ENCODE measurements at places on chromosomes 12 and 14.

DNA sequence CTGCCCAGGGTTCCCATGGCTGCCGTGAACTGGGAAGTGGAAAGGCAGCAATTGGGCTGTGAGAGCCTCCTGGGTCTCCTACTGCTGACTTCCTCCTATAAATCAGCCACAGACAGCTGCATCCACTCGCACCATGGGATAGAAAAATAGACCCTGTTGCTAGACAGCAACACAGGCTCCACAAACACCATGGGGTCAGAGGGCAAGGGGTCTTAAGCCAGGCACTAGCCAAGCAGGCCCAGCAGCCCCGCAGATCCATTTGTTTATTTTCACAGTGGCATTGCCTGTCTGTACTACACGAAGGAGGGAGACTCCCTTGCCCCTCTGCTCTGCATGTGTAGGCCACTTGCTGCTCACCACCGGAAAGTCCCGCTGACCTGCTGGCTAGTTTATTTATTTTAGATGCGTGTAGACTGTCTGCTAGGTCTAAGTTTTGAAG is 139.8 kb downstream of the DACT1 start:
- no peaks in the 10 kb centered on the region for H3K4me1 ChIP-seq
- no peaks in the 10 kb centered on the region for H3K27me3 ChIP-seq
- H3K36me3 ChIP-seq, result no peaks in the 10 kb centered on the region
- no peak overlapping the region for H3K4me3 ChIP-seq
- no peak overlapping the region for H3K27ac ChIP-seq

GRCh38 chr14:34224221-34224620 is 237.8 kb downstream of the SPTSSA start:
- H3K36me3 ChIP-seq, result no peaks in the 10 kb centered on the region
- no peak overlapping the region for H3K27ac ChIP-seq
- peaks cover 25% of the 10 kb centered on the region for H3K4me1 ChIP-seq
- peaks cover 21% of the 10 kb centered on the region for H3K27me3 ChIP-seq
- H3K4me3 ChIP-seq, result no peak overlapping the region
- DNase-seq, result no peak

GRCh38 chr14:85907536-85907935 is 377.6 kb downstream of the FLRT2 start:
- H3K36me3 ChIP-seq, result no peaks in the 10 kb centered on the region
- H3K4me3 ChIP-seq, result no peak overlapping the region
- DNase-seq, result no peak
- H3K27ac ChIP-seq, result no peak overlapping the region
- no peaks in the 10 kb centered on the region for H3K27me3 ChIP-seq
- no peaks in the 10 kb centered on the region for H3K4me1 ChIP-seq

DNA sequence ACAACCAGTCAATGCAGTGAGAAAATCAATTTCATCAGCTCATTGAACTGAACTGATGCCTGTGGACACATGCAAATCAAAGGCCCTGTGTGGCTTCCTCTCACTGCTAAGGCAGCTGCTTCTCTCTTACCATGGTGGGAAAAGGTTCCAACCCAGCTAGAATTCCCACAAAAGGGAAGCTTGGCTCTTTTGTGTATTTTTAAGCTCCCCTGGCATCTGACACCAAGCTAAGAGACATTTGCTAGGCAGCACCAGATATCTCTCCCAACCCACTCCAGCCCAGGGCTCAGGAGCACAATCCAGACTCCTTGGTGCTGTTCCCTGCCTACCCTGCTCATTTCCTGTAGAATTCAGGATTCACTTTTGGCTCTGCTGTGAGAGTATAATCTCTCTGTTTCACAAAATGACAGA is 129.6 kb downstream of the GXYLT1 start:
- H3K4me3 ChIP-seq, result no peak overlapping the region
- no peak overlapping the region for H3K27ac ChIP-seq
- no peaks in the 10 kb centered on the region for H3K36me3 ChIP-seq
- H3K27me3 ChIP-seq, result peaks cover 10% of the 10 kb centered on the region

GRCh38 chr14:63840981-63841380 is 11.8 kb upstream of the SYNE2 start:
- peaks cover 7% of the 10 kb centered on the region for H3K4me1 ChIP-seq
- H3K4me3 ChIP-seq, result no peak overlapping the region
- no peaks in the 10 kb centered on the region for H3K36me3 ChIP-seq
- peak; percentile 18 for DNase-seq
- no peak overlapping the region for H3K27ac ChIP-seq

DNA sequence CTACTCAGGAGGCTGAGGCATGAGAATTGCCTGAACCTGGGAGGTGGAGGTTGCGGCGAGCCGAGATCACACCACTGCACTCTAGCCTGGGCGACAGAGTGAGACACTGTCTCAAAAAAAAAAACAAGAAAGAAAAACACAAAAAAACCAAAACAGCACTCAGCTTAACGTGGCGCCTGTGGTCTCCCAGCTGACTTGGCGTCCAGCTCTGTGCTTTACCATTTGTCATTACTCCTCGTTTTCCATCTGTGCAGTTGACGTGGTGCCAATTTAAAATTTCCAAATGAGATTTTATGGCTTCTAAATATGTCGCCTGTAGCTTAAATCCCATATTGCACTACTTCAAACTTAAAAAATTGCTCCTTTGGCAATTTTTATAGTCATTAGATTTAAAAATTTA is 2.0 kb downstream of the MGP start:
- H3K4me3 ChIP-seq, result no peak overlapping the region
- H3K27me3 ChIP-seq, result peaks cover 19% of the 10 kb centered on the region
- no peak overlapping the region for H3K27ac ChIP-seq
- peaks cover 23% of the 10 kb centered on the region for H3K4me1 ChIP-seq
- H3K36me3 ChIP-seq, result no peaks in the 10 kb centered on the region
- no peak for DNase-seq

- no peaks in the 10 kb centered on the region for H3K27me3 ChIP-seq
- no peak for DNase-seq
- H3K4me1 ChIP-seq, result no peaks in the 10 kb centered on the region
- no peak overlapping the region for H3K4me3 ChIP-seq
These were observed 228.5 kb downstream of the ATP23 start for GRCh38 chr12:58169826-58170225.

DNA sequence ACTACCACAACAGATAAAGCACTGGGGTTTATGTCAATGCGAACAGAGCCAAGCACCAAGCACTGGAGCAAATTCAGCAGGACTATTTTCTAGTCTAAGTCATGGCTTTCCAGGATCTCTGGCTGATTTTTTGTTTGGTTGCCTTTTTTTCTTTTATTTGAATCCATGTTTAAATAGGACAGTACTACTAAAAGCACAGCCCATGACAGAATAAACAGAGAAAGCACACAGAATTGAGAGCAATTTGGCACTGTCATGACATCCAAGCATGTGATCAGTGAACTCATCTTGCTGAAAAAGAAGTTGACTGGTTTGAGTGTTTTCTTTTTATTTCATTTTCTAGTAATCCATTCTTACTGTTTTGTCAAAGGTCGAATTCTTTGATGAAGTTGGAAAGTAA is 23.1 kb upstream of the RERG start:
- no peaks in the 10 kb centered on the region for H3K36me3 ChIP-seq
- no peaks in the 10 kb centered on the region for H3K4me1 ChIP-seq
- peaks cover 18% of the 10 kb centered on the region for H3K27me3 ChIP-seq
- H3K4me3 ChIP-seq, result no peak overlapping the region
- no peak overlapping the region for H3K27ac ChIP-seq
- no peak for DNase-seq

DNA sequence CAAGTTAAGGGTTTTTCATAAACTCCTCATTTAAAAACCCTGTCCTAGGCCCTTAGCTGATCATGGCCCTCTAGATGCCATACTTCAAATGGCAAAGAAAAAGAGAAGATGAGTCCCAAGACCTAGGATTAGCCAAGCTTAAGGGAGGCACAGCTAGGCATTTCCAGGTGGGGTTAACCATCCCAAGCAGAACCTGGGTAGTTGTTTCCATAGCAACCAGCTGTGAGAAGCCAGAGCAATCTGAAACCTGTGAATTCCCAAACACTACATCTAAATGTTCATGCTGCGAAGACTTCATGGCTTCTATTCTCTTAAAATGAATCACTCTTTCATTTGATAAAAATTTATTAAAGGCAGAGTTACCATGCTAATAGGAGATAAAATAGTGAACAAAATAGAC is 372.9 kb downstream of the C12orf50 start:
- no peaks in the 10 kb centered on the region for H3K4me1 ChIP-seq
- DNase-seq, result no peak
- no peak overlapping the region for H3K4me3 ChIP-seq
- H3K36me3 ChIP-seq, result no peaks in the 10 kb centered on the region
- H3K27me3 ChIP-seq, result no peaks in the 10 kb centered on the region

DNA sequence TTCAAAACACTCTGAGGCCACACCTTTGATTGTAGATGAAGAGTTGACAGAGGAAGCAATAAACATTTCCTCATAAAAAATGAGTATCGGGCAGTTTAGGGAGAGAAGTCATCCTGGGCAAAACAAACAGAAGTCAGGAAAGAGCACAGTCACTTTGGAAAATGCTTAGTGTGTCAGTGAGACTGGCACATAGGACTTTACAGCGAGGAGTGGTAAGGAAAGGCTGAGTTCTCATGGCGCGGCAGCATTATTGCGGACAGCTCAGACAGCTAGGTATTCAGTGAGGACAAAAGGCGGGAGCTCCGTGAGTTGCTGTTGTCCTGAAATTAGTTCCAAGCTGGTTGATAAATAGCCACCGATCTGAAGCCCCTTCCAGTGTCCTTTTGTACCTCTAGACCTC is 229.9 kb downstream of the SNAPC1 start:
- H3K4me3 ChIP-seq, result no peak overlapping the region
- no peak for DNase-seq
- no peak overlapping the region for H3K27ac ChIP-seq

GRCh38 chr12:106841510-106842302 is 67.2 kb downstream of the RIC8B start:
- H3K27me3 ChIP-seq, result no peaks in the 10 kb centered on the region
- no peak for DNase-seq
- no peak overlapping the region for H3K4me3 ChIP-seq
- peaks cover 12% of the 10 kb centered on the region for H3K4me1 ChIP-seq
- peaks cover 5% of the 10 kb centered on the region for H3K36me3 ChIP-seq

DNA sequence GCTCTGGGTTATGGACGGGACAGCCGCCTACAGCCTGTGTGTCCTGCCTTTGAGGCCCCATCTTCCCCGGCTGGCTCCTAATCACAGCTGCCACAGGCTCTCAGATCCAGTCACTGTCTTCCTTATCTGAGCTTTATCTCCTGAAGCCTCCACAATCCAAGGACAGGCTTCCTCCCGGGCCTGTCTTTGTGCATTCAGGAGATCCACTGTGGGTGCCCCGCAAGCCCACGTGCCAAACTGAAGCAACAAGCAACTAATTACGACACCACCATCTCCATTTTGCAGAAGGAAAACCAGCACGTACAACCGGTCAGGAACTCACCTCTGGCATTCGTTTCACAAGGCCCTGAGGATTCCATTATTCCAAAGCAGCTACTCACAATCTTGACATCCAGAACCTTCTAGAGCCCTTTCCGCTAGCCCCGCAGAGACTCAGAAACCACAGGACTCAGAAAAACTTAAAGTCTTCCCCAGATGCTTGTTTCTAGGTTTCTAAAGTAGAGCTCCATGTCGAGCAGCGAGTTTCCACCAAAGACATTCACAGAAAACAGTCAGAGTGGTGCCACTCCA is 14.0 kb downstream of the SYNE3 start:
- DNase-seq, result no peak
- H3K36me3 ChIP-seq, result peaks cover 22% of the 10 kb centered on the region
- peak overlapping the region; percentile 34 for H3K27ac ChIP-seq
- peaks cover 80% of the 10 kb centered on the region for H3K4me1 ChIP-seq

GRCh38 chr12:120684523-120684932 is 2.4 kb upstream of the MLEC start:
- peak overlapping the region; percentile 60 for H3K4me3 ChIP-seq
- peaks cover 26% of the 10 kb centered on the region for H3K4me1 ChIP-seq
- peak overlapping the region; percentile 21 for H3K27ac ChIP-seq
- no peaks in the 10 kb centered on the region for H3K27me3 ChIP-seq
- no peaks in the 10 kb centered on the region for H3K36me3 ChIP-seq
- DNase-seq, result no peak

- H3K36me3 ChIP-seq, result no peaks in the 10 kb centered on the region
- H3K27me3 ChIP-seq, result peaks cover 3% of the 10 kb centered on the region
These were observed 5.0 kb upstream of the CYP46A1 start for GRCh38 chr14:99679111-99679510.

DNA sequence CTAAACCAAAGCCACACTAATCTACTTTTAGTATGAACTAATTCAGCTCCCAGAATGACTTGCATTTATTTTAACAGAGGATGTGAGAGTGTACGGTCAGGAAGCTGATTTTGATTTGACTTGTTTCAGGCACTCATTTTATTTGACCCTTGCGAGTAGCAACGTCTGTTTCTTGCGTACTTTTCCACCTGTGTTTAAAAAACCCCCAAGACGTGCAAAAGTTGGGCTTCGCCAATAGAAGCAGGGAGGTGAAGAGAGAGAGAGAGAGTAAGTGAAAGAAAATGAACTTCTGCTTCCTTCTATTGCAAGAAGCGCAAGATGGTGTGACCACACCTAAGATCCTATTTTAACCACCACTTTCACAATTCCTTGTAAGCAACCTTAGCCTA is 6.7 kb upstream of the SLC15A4 start:
- H3K27me3 ChIP-seq, result peaks cover 3% of the 10 kb centered on the region
- peaks cover 24% of the 10 kb centered on the region for H3K4me1 ChIP-seq
- H3K27ac ChIP-seq, result peak overlapping the region; percentile 84
- no peaks in the 10 kb centered on the region for H3K36me3 ChIP-seq
- H3K4me3 ChIP-seq, result peak overlapping the region; percentile 67

GRCh38 chr14:102333390-102333789 is 13.8 kb downstream of the ZNF839 start:
- DNase-seq, result no peak
- no peak overlapping the region for H3K27ac ChIP-seq
- peaks cover 8% of the 10 kb centered on the region for H3K36me3 ChIP-seq
- no peaks in the 10 kb centered on the region for H3K27me3 ChIP-seq
- H3K4me1 ChIP-seq, result no peaks in the 10 kb centered on the region

Measured in activated T-helper 1 cell treated with anti-CD3 and anti-CD28 coated beads, Interleukin-12 subunit alpha, Interleukin-12 subunit beta, Interleukin-2, Interleukin-4 antibody, amounts not matched to agents 30 ng/mL and 10 ng/mL and 1 ng/mL, durations not matched to agents 14 hours and 24 hours and 36 hours (primary cell).